ENCODE measurements at places on chromosomes 1 and 21. TPM values are rescaled to one million over a fixed set of nuclear protein-coding genes. Genes with fewer than 3 reads are reported as not detected.
A peak's percentile ranks its signal among the peaks of the same experiment; 100 is the strongest.

DNA sequence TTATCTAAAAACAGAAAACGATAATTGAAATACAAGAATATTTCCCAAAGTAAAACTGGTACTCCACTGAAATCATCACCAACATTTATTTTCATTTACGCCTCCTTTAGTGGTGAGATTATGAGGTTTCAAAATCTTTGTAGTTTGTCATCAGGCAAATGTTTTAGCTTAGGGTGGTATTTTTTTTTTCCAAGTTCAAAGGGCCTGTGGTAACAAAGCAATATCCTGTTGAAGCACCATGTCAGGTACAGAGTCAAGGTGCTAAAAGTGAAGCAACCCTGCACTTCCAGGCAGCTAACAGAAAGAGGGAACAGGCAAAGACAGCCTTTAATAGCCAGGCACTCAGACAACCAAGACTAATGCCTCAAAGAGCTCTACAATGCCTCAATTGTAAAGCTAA is 89.2 kb downstream of the JAK1 start:
- H3K27ac ChIP-seq = no peak overlapping the region
- no peak overlapping the region for H3K4me3 ChIP-seq
- no peak for DNase-seq
- no peaks in the 10 kb centered on the region for H3K4me1 ChIP-seq
- no peaks in the 10 kb centered on the region for H3K27me3 ChIP-seq

DNA sequence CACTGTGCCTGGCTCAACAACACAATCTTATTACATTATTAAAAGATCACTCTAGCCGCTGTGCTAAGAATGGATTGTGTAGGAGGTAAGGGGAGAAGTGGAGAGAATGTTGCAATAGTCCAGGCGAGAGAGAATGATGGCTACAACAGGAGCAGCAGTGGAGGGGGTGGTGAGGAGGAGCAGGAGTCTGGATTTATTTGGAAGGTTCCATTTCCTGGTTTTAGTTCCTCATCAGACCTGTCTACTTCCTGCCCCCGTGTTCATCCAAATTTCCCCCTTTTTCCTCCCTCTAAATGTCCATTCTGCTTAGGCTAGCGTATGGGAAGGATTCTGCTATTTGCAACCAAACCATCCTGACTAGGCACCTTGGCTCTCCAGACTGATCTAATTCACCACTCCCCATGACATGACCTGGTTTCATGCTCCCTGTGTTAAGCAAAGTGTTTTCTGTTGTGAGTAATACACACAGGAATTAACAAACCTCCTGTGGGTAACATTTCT is 35.1 kb upstream of the EYA3 start:
- DNase-seq = no peak
- no peaks in the 10 kb centered on the region for H3K27me3 ChIP-seq
- H3K4me1 ChIP-seq = no peaks in the 10 kb centered on the region
- no peak overlapping the region for H3K27ac ChIP-seq

- H3K27ac ChIP-seq = no peak overlapping the region
- no peak for DNase-seq
- H3K36me3 ChIP-seq = no peaks in the 10 kb centered on the region
- H3K27me3 ChIP-seq = peaks cover 10% of the 10 kb centered on the region
Observed at GRCh38 chr1:112744009-112744578, 29.0 kb upstream of the PPM1J start.

Gene CDCA8
- 0.75 TPM for total RNA-seq

- no peaks in the 10 kb centered on the region for H3K27me3 ChIP-seq
- no peak overlapping the region for H3K4me3 ChIP-seq
- DNase-seq = no peak
- H3K27ac ChIP-seq = no peak overlapping the region
- no peaks in the 10 kb centered on the region for H3K36me3 ChIP-seq
- H3K4me1 ChIP-seq = no peaks in the 10 kb centered on the region
Observed at GRCh38 chr1:232542633-232543593, 87.0 kb downstream of the SIPA1L2 start.

DNA sequence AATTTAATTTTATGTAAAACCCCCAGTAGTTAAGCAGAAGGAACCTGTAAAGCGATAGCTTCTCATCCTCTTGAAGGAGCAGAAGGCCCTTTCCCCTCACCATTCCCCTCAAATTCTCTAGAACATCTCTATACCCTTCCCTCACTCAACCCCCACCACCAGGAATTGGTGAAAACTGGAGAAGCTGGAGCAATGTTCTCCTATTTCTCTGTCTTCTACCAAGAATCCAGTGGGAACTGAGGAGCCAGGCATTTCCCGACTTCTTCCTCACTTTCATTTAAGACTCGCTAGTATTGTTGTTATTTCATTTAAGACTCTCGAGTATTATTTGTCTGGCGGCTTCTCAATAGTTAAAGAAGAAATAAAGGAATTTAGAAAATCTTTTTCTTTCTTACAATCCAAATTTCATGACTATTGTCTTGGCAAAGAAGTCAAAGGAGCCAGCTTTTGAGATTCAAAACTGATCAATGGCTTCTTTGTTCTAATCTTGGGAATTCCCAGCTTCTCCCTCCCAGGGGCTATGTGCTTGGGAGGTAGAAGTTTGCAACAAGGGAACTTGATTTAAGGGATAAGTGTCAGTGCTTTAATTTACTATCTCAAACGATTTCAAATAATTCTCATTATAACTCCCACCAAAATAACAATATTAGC is 253.3 kb upstream of the ADGRL2 start:
- H3K27ac ChIP-seq = no peak overlapping the region
- H3K27me3 ChIP-seq = no peaks in the 10 kb centered on the region
- H3K4me3 ChIP-seq = no peak overlapping the region
- H3K36me3 ChIP-seq = no peaks in the 10 kb centered on the region
- no peaks in the 10 kb centered on the region for H3K4me1 ChIP-seq

- H3K27ac ChIP-seq = no peak overlapping the region
- no peak overlapping the region for H3K4me3 ChIP-seq
- no peaks in the 10 kb centered on the region for H3K4me1 ChIP-seq
- peak; percentile 56 for DNase-seq
- H3K36me3 ChIP-seq = no peaks in the 10 kb centered on the region
Observed at GRCh38 chr21:44425307-44425894, 29.9 kb upstream of the LRRC3 start.

DNA sequence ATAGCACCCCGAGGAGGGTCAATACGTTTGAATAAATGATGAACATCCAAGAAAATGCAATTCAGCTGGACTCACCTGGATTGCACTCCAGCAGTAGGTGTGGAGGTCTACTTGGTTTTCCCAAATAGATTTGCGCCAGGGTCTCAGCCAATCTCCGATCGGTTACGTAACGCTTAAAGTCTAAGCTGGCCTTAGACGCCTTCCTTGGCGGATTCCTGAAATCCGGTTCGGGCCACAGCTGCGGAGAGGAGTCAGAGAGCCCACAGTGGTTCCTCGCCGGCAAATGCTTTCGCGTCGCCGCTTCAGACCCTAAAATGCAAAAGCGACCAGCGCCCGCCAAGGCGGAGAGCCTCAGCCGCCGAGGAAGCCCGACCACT is 322 bp downstream of the TFB2M start:
- DNase-seq = no peak
- peak overlapping the region; percentile 98 for H3K4me3 ChIP-seq
- peaks cover 3% of the 10 kb centered on the region for H3K36me3 ChIP-seq
- H3K27me3 ChIP-seq = no peaks in the 10 kb centered on the region

Gene SPRR1B
- not detected for total RNA-seq

DNA sequence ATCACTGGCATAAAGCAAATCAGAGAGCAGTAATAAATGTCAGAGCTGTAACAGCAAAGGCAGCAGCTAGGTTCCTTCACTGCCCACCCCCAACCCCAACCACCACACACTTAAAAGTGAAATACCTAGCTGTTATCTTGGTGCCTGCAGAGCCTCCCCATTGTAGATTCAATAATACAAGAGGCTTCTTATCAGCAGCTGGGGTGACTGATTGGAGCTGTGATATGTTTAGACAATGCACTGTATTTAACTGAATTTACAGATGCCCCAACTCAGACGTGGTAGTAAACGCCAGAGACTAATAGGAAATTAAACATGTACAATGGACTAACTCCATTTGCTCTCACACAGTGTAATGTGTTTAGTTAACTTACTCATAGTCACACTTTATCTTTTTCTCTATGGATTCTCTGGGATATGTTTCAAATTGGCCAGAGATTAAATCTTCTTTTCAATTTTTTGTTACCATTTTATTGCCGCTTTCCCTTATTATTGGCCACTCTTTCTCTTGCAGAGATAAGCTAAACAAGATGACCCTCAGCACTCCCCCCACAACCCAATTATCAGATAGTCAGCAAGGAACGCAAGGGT is 117.1 kb downstream of the ESRRG start:
- no peaks in the 10 kb centered on the region for H3K36me3 ChIP-seq
- no peak overlapping the region for H3K27ac ChIP-seq
- H3K27me3 ChIP-seq = no peaks in the 10 kb centered on the region

GRCh38 chr1:244406337-244406736 is 45.4 kb downstream of the ADSS2 start:
- H3K27me3 ChIP-seq = no peaks in the 10 kb centered on the region
- no peak for DNase-seq
- H3K36me3 ChIP-seq = peaks cover 23% of the 10 kb centered on the region
- no peak overlapping the region for H3K4me3 ChIP-seq
- no peaks in the 10 kb centered on the region for H3K4me1 ChIP-seq

Data from ascending aorta (tissue), 2 donors.